ENCODE measurements at places on chromosomes 2 and 18. TPM values are rescaled to one million over a fixed set of nuclear protein-coding genes. Genes with fewer than 3 reads are reported as not detected.

GRCh38 chr2:8620611-8621382 lies 61.1 kb upstream of the ID2 start:
- DNase-seq, result no peak

Gene LHCGR
- not detected for total RNA-seq

Gene NGEF
- total RNA-seq, result not detected

Gene MERTK
- 0.38 TPM for total RNA-seq

- DNase-seq, result no peak
These were observed 267.9 kb upstream of the PIK3C3 start for GRCh38 chr18:41687138-41687537.

GRCh38 chr2:230758566-230759480 lies 46.2 kb downstream of the CAB39 start:
- no peak for DNase-seq

GRCh38 chr2:143736904-143737303 lies 607.7 kb downstream of the ARHGAP15 start:
- no peak for DNase-seq

GRCh38 chr2:105791229-105791628 lies 46.5 kb downstream of the NCK2 start:
- DNase-seq, result no peak

Gene PARD6G
- not detected for total RNA-seq

Gene PFN4
- total RNA-seq, result not detected

- no peak for DNase-seq
These were observed 1611.1 kb upstream of the ZEB2 start for GRCh38 chr2:146131048-146131447.

Gene COL4A3
- total RNA-seq, result 1.0 TPM

- DNase-seq, result no peak
These were observed 276.6 kb upstream of the SIX2 start for GRCh38 chr2:45285771-45286390.

All from natural killer cell (primary cell).